ENCODE measurements at places on chromosomes 7 and 10.

DNA sequence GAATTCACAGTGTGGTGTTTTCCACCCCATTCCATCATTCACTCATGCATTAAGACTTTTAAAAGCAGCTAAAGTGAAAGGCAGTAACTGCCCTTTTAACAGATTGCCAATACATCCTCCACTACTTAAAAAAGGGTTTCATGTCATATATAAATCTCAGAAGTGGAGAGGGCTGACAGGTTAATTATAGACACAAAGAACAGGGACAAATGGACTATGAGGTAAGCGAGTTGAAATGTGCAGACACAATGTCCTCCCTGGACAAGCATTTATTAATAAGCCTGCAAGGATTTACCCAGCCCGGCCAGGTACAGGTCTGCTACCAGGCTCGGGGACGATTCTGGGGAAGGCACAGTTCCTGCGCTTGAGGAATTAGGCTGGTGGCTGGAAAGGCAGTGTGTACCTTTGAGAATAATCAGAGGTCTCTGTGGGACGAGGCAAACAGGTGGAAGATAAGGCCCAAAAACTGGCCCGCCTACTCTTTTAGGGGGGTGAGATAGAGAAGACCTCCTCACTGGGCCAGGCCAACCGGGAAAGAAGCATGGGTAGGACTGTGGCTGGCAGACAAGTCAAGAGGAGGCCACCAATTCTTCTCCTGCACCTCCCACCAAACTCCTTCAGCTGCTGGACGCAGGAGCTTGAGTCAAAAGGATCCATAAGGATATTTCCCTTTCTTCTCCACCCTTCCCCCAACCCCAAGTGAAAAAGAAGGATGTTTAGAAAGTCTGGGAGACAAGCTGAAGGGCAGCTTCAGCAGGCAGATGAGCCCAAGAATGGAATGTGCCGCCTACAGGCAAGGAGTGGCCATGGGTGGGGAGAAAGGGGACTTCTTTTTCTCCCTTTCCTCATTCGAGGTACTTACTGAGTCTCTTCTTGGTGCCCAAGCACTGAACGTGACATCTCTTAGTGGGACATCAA lies 1.5 kb downstream of the PDLIM1 start:
- DNase-seq = no peak

DNA sequence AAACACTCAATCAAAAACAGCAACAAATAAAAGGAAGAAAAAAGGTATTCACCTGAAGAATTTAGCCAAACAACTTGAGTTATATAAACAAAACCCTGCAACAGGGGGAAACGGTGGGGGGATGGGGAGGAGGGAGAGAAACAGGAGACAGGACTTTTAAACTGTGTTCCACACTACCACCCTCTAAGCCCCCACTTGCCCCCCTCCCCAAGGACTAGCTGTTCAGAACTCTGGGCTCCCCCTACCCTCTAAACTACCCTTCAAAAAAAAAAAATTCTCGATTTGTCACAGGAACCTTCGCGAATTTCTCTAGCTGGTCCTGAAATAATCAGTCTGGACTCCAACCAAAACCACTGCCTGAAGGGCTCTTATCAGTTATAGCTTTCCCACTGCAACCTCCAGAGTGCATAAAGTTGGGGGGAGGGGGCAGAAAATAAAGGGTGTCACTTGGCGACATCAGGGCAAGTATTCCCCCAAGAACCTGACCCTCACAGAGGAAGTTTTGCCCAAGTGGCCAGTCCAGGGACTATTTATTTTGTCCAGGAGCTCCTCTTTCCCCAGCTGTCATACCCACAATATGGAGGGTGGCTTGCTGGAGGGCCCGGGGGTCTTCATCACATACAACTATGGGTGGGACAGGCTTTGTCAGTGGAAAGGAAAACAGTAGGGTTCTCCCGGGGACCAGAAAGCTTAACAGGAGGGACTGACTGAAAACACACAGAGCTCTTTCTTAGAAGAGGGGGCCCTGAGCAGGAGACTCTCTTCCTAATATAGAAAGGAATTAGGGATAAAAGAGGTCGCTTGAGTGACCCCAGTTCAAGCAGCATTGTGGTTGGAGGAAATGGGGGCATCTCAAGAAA lies 1.3 kb downstream of the UBE2H start:
- peak; percentile 25 for DNase-seq

GRCh38 chr7:109641445-109641844 lies 1071.8 kb downstream of the DNAJB9 start:
- DNase-seq = no peak

DNA sequence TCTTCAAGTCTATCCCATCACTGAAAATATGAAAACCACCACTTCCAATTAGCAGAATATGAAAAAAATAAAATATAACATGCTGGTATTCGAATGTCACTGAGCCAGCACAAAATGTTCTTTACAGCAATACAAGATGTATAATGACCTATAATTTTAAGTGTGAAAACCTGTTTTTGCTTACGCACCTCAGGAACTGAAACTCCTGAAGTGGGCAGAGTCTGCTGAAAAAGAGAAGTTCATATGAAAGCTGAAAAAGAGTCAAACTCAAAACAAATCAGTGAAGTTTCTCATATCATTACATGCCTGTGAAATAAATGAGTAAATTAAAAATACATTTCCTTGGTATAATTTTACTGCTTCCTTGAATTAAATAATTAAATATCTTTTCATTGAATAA lies 272.5 kb downstream of the DGKB start:
- no peak for DNase-seq

DNA sequence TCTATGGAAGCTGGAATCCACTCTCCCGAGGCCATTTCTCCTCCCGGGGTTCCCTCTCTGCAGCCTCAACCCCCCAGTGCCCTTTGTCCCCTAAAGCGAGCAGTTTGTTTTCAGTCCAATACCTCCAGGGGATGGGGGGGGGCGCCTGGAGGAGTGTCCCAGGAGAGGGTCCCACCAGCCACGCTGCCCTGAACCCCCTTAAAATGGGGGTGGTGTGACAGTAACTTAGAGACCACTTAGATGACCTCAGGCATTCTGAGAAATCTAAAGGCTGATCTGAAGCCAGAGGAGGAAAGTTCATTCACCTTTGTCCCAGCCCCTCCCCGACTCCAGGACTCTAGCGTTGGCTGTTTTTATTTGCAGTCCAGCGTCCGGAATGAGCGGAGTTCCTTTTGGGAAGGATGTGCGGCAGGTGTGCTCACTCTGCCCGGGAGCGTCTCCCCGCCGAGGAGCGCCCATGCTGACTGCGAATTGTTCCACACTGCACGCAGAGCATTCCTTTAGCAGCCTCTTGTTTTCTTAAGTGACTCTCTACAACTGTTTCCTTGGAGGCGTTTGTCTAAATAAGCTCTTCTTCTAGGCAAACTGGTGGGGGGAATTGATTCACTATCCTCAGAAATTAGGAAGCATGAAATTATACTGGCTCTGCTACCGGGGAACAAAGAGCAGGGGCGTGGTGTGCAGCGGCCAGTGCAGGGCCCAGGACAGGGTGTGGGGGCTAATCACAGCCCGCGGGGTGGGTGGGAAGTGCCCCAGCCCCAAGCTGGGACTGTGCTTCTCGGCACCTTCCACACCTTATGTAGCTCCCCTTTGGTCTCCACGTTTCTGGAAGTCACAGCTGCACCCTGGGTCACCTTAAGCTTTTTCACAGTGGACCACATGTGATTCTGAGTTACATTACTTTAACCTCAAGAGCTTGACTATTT lies 46.3 kb downstream of the SYPL1 start:
- DNase-seq = no peak

DNA sequence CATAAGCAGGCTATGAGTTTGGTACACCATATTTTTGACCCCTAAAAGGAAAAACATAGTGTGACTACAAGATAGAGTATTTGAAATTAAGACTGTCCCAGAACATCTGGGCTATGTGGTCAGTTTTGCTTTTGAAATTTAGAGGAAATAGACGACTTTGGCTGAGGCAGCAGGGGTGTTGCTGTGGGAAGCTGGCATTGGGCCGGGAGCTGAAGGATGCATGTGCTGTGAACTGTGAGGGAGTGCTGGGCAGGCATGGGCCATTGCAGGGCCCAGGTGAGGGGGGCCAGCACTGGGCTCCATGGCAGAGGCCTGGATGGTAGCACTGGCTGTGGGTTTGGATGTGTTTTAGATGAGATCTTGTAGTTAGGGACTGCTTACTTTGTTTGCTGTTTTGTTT lies 168.3 kb downstream of the BMPER start:
- no peak for DNase-seq

DNA sequence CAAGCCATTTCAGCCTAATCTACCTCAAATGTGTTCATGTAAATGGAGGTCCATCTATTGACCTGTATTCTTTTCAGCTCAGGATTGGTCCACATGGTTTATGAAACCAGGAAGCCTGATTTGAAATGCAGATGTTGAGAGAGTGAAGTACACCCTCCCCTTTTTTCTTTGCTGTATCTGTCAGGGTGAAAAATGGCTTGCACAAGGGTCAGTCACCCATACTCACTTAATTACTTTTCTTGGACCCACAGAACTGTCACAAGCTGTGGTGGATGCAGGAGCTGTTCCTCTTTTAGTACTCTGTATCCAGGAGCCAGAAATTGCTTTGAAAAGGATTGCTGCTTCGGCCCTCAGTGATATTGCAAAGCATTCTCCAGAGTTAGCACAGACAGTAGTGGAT lies 41.2 kb downstream of the SPAG6 start:
- DNase-seq = no peak

- DNase-seq = no peak
These were observed 147.2 kb downstream of the AKR1D1 start for GRCh38 chr7:138223402-138223879.

DNA sequence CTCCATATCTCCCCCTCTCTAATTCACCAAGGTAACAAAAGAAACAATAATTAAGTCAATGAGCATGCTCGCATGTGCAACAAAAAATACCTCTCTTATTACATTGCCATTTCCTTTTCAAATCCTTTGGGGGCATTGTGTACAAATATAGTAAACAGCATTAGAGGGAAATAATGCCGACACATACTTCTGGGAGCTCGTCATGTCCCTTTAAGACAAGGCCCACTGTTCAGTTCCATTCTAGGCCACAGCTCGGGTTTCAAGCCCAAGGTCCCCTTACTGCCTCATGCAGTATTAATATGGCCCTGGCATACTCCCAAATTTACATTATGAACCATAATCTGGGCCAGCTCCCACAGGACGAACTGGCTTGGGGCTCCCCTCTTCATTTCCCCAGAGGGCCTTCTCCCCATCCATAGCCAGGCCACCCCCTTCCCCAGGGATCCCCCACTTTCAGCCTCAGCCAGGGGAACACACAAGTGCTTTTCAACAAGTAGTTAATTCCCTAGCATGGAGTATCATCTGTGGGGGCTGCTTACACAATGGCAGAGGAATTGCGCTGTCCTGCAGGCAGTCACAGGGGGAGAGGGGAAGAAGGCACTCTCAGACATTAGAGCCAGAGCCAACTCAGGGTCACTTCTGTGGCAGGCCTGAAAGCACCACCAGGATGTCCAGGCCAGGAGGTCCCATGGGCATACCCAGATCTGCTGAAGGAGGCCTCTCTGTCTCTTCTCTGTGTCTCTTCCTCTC lies 110.6 kb downstream of the KCNMA1 start:
- DNase-seq = no peak

DNA sequence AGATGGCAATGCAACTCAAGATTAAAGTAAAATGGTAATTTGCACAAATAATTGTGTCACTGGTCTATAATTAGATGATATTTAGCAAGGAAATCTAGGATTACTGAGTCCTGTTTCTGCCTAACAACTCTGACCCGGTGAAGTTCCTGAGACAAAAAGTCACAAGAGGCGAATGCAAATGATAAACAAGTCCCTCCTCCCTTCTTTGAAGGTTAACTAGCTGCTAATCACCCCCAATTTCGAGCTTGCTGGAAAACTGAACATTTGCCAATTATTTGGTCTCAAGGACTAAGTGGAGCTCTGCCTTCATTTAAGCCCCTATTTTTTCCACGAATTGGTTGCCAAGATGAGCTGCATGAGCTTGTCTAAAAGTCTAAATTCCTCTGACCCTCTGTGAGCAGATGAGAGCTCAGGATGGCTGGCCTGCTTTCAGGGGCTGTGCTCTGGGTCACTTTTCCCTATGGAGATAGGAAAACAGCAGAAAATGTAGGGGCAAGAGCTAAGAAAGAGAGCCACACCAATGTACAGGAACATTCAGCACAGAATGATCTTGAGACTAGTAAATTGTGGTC lies 127.3 kb downstream of the MBL2 start:
- no peak for DNase-seq

DNA sequence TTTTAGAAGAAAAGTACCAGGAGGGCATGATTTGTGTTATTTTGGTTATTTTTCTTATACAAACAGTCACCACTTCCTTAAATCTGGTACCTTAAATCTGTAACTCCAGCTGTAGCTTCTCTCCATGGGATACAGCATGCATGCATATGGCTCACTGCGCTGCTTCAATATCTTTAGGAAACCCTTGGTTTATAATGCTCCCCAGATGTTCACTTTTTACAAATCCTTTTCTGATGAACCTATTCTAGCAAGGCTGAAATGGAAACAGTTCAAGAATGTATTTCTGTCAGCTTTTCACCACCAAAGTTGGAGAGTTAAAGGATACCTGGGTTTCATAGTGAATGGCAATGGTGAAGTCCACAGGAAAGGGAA lies 50.9 kb downstream of the LAMB4 start:
- DNase-seq = no peak

DNA sequence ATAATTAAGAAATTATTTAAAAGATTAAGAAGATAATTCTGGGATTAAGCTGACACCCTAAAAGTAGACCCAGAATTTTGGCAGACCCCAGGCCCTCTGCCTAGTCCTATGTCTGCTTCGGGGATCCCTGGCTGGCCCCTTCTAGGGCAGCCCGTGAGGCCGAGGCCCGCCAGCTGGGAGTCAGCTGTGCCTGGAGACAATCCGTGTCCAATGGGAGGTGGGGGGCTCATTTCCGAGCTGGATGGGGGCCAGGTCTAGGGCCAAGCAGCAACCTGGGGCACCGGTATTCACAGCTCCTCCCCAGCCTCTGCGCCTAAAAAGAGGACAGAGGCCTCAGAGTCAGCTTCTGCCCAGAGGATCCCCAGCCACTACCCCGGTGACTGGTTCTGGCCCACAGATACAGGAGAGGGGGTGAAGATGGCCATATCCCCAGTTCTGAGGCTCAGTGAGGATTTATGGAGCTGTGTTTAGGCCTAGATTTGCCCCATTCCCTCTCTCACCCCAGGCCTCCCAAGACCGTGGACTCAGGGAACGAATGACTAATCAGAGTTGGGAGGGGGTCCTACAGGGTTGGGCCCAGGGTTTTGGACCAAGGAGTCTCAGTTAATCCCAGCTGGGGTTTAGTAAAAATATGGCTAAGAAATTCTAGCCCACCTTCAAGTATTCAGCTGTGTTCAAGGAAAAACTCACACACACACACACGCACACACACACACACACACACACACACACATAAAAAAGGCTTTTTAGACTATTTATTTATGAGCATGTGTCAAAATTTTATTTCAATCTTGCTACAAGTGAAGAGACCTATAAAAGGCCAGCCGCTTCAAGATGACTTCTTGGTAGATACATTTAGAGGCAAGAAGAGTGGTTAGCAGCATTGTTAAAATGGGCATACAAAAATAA lies 37.4 kb upstream of the LBX1 start:
- DNase-seq = no peak
